ENCODE measurements at places on chromosomes 5 and 9.

DNA sequence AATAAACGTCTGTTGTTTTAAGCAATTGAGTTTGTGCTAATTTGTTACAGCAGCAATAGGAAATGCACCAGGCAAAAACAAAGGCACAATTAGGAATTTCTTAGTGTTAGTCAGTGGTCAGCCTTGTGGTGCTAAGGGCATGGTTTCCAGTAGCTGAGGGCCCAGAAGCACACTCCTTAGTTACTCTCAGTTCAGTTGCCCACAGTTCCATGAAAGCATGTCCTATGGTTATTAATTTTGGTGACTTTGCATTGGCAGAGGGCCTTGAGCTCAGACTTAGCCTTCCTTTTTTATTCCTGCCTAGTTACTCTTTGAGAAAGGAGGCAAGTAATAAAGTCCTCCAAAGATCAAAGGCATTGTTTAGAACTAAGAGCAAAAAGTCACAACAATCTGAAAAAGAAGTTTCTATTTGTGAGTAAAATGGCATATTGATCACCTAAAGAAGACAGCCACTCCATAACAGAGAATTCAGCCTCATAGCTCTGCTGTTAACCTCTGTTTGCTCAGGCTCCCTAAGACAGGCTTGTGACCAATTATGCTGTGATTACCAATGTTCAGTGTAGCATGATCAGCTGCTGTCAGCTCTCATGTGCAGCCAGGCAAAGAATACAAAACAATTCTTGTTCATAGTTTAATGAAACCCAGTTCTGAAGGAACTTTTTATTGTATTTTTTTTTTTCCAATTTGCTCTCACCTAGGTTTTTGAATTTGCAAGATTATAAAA, 57.0 kb upstream of the MROH2B start:
- no peak for DNase-seq

GRCh38 chr5:72145348-72145747, 38.1 kb downstream of the MAP1B start:
- DNase-seq: no peak

GRCh38 chr9:21711504-21711903, 90.9 kb upstream of the MTAP start:
- no peak for DNase-seq

DNA sequence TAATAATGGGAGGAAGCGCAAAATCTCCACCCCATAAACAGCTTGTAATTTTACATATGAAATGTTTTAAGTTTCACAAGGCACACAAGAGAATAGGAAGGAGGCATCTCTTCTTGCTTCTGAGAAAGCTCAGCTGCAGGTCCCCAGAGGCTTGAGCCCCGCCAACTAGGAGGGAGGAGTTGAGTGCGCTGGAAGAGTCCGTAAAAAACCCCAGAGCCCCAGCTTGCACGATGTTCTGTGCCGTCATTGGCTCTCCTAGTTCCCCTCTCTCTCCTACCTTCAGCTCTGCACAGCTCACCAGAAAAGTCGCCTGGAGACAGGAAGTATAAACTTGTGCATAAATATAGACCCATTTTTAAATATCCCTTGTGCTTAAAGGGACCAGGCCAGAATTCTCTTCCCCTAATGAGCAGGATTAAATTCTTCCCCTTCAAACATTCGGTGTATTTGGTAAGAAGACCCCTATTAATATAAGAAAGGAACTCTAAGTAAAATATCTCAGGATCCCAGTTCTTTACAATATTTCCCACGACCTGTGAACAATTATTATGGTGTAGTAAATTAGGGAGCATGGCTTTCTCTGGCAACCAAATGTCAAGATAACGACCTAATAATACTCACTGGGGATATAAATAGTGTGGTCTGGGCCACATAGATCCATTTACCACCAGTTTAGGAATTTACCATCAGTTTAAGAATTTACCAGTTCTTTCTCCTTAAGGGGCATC, 13.7 kb downstream of the GLRX start:
- no peak for DNase-seq

DNA sequence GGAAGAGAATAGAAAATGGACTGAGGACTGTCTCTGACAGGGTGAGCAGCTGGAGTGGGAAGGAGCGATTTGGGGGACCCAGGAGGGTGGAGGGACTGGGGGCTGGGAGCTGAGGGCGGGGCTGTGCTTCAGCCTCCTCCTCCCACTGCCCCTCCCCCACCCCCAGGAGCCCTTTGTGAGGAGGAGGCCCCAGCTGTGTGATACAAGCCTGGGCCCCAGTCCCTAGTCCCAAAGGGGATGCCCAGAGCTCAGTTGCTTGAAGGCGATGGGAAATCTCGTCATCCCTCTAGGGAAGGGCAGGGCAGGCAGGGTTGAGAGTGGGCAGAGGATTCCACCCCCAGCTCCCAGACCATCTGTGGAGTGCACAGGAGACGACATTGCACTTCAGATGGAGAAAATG, at the start of gene SPATA31E1:
Gene SPATA31E1 (plus strand): TSS at position 251 of the 400 bp plus-strand sequence. CDS start 15 bp downstream, at position 266.
- no peak for DNase-seq

Measured in H54 (cell line).